Motor neuron (in vitro differentiated cells): ENCODE measurements at places on chromosomes 12 and 14. TPM values are rescaled to one million over a fixed set of nuclear protein-coding genes. Genes with fewer than 3 reads are reported as not detected.
A peak's percentile ranks its signal among the peaks of the same experiment; 100 is the strongest.

GRCh38 chr14:49016381-49016780 is 569.8 kb downstream of the RPS29 start:
- peak; percentile 63 for ATAC-seq

The SLC35F4 gene
- total RNA-seq: 5.5 and 5.6 TPM in 2 replicates

GRCh38 chr12:65497660-65498059 is 219.2 kb downstream of the MSRB3 start:
- no peak for ATAC-seq

The CFAP251 gene
- 2.1 and 2.3 TPM in 2 replicates for total RNA-seq

The RGS6 gene
- 0.22 and 0.85 TPM in 2 replicates for total RNA-seq
